ENCODE measurements at places on chromosomes 11 and 22.
A peak's percentile ranks its signal among the peaks of the same experiment; 100 is the strongest.

DNA sequence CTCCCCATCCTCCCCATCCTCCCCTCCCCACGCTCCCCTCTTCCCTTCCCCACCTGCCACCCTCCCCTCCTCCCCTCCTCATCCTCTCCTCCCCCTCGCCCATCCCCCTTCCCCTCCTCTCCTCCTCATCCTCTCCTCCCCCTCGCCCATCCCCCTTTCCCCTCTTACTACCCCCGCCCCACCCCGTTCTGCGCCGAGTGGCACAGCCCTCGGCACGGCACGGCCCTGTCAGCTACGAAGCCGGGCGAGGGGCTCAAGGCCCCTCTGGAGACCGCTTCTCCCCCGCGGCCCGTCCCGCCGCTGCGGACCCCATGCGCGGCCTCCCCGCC lies 449.9 kb downstream of the OPCML start:
- DNase-seq, result no peak

DNA sequence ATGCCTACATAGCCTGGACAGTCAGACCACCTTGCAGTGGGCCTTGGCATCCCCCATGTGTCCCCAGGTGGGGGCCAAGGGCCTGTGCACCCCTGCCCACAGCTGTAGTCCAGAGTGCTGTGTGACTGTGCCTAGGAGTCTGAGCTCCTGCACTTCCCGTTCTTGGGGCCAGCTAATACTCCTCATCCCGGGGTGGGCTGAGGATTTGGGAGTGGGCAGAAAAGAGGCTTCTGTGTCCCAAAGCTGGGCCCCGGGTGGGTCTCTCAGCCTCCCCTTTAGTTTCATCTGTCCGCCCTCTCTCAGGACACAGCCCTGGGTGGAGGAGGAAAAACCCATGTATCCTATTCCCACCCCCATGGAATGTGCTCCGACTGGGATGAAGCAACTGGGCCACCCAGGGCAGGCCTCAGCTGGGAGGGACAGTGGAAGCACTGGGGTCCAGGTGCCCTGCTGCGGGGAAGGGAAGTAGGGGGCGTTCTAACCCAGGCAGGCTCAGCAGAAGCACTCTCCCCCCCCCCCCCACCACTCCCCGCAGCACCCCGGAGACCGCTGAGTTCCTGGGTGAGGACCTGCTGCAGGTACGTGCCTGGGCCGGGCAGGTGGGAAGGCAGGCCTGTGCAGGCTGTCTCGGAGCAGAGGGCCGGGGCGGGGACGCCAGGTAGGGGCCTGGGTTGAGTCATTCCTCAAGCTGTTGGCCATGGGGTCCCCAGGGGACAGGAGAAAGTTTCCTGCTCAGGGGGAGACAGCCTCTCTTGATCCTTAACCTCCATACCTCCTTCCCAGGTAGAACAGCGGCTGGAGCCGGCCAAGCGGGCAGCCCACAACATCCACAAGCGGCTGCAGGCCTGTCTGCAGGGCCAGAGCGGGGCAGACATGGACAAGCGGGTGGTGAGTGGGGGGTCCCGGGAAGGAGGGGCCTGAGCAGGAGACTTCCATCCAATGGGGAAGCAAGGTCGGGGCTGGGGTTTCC lies 1.4 kb downstream of the SH3BP1 start:
- DNase-seq, result no peak

DNA sequence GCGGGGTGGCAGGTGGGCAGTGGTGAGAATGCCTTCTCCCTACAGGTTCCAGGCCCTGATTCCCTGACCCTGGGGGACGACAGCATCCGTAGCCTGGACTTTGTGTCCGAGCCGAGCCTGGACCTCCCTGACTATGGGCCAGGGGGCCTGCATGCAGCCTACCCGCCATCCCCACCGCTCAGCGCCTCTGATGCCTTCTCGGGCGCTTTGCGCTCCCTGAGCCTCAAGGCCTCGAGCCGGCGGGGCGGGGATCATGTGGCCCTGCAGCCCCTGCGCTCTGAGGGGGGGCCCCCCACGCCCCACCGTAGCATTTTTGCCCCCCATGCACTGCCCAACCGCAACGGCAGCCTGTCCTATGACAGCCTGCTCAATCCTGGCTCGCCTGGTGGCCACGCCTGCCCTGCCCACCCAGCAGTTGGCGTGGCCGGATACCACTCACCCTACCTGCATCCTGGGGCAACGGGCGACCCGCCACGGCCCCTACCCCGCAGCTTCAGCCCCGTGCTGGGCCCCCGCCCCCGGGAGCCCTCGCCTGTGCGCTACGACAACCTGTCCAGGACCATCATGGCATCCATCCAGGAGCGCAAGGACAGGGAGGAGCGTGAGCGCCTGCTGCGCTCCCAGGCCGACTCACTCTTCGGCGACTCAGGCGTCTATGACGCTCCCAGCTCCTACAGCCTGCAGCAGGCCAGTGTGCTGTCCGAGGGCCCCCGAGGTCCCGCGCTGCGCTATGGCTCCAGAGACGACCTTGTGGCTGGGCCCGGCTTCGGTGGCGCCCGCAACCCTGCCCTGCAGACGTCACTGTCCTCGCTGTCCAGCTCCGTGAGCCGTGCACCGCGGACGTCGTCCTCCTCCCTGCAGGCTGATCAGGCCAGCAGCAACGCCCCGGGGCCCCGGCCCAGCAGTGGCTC lies 7.9 kb downstream of the CCDC188 start:
- no peak for DNase-seq

- DNase-seq, result no peak
These were observed 140.8 kb downstream of the TBC1D22A start for GRCh38 chr22:46902998-46903916.

DNA sequence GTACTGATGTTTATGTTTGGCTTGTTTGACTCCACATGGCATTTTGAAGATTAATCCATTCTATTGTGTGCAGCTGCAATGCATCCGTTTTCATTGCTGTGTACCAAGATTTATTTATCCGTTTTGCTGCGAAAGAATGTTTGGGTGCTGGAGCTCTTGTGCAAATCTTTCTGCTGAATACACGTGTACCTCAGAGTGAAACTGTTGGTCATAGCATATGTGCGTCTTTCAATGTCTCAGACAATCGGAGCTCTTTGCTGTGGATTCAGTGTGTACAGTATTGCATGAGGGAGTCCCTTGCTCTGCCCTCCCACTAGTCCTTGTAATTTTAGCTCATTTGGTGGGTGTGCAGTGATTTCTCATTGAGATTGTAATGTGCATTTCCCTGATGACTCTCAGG lies 545.4 kb downstream of the TBC1D22A start:
- DNase-seq, result no peak

DNA sequence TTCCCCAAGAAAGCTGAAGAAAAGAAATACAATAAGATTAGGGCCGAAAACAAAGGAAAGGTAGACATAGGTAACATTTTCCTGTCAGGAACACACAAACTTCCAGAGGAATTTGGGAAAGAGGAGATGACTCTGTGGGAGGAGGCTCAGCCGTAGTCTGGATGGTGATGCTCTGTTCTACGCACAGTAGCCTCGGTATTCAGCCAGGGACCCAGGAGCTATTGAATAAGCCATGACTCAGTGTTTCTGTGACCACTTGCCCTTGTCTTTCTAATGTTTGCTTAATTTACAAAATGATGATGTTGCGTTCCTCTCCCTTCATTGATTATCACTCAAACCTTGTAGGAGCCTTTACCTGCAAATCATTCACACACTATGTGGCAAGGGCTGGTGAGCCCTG lies 745.0 kb downstream of the NTM start:
- no peak for DNase-seq

DNA sequence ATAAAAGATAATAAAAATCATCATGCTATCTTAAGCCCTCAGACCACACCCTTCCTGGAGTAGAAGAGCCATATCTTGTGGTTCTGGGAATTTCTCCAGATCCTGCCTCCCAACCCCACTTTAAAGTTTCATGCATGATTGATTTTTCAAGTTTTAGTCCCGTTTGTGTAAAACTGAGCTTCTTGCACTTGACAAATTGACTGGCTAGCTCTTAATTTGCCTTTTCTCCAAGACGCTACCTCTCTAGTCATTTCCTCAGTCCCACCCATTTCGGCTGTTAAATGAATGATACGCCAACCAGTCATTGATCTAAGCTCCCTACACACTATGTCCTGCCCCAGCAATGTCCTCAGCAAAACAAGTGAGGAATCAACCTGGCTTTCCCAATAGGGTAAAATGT lies 71.8 kb upstream of the TEAD1 start:
- DNase-seq, result no peak

GRCh38 chr11:94100253-94100652 lies 28.4 kb upstream of the PANX1 start:
- DNase-seq, result no peak

GRCh38 chr11:16184588-16184987 lies 171.8 kb downstream of the SOX6 start:
- DNase-seq, result no peak

- DNase-seq, result no peak
These were observed 25.0 kb downstream of the MN1 start for GRCh38 chr22:27776650-27776958.

GRCh38 chr11:69915151-69915500 lies 95.9 kb upstream of the FGF3 start:
- no peak for DNase-seq

- DNase-seq, result no peak
These were observed 72.9 kb upstream of the WNT7B start for GRCh38 chr22:46049726-46050450.

DNA sequence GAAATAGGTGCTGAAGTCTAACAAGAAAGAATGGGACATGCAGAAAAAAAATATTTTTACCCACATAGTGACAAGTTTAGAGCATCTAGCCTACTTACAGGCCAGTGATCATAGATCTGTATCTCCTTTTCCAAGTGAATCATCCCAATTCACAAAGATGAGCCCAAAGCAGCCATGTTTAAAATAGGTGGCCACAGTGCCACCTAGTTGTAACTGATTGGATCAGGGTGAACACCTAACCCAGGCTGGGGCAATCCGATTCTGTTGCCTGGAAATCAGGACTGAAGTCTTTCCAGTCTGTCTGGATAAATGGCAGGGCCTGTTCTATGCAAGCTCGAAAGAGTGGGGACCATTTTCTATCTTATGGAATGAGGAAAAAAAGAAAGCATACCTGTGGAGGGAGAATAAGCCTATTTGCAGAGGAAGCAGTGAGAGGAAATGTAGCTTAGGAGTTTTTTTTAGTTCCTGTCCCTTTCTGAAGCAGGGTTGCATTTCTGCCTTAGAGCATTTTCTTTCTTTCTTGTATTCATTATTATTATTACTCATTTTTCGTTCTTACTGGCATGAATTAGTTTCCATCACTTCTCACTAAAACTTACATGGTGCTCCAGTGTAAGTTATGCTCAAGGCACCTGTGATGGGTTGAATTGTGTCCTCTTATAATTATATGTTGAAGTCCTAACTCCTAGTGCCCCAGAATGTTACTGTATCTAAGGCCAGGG lies 113.2 kb upstream of the RAG2 start:
- DNase-seq, result no peak

GRCh38 chr11:33935461-33936456 lies 43.9 kb upstream of the LMO2 start:
- DNase-seq, result no peak

GRCh38 chr22:27896245-27896644 lies 22.8 kb downstream of the PITPNB start:
- no peak for DNase-seq

GRCh38 chr22:29380032-29380781 lies 8.2 kb downstream of the AP1B1 start:
- DNase-seq, result no peak

DNA sequence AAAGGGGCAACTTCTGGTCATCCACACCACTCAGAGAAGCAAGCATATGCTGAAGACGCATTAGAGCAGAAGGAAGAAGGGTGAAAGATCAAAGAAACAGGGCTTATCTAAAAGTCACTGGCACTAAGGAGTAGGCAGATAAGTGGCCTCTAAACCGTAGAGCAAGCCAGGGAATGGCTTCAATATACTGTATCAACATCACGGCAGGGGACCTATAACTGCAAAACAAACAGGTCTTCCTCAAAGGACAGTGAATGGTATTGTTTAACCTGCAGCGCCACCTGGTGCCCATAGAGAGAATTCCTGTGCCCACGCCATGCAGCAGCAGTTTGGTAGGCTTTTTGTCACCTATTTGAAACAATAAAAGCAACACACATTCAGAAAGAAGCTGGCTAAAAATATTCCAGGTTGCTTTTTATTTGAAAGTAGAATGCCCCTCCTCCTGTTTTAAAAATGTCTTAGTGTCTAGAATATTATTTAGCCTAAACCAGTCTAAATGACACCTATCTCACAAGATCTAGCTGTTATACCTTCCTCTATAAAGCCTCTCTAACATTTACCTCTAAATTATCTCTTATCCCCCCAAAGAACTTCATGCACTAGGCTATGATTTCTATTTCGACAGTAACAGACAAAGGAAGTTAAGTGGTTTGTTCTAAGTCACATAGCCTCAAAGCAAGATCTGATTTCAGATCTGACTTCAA lies 21.8 kb downstream of the SNX19 start:
- DNase-seq, result peak; percentile 78

- DNase-seq, result no peak
These were observed 8.9 kb upstream of the CLDN5 start for GRCh38 chr22:19533049-19533626.

GRCh38 chr22:25062386-25063085 lies 110.0 kb downstream of the KIAA1671 start:
- no peak for DNase-seq

DNA sequence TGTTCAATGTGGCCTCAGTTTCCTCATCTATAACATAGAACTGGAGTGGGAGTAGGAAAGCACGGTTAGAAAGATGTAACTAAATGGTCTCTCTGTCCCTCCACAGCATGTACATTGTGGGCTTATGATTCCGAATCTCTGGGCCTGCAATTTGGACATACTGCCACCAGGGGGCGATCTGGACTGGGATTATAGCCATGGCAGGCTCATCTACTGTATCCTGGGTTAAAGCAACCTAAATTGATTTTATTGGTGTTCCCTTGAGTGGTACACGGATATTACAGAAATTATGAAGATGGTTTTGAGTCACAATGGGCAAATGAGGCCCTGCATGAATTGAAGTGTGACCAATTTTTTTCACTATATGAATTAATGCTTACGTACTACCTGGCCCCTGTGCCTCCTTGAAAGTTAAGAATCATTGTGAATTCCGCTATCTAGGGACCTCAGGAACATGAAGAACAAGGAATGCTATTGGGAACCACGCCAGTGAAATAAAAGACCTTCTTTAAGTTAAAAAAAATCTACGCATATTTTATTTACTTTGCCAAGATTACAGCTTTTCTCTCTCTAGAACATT lies 32.9 kb downstream of the TST start:
- peak; percentile 0 for DNase-seq

- DNase-seq, result no peak
These were observed 48.8 kb downstream of the FBLN1 start for GRCh38 chr22:45551310-45552016.

DNA sequence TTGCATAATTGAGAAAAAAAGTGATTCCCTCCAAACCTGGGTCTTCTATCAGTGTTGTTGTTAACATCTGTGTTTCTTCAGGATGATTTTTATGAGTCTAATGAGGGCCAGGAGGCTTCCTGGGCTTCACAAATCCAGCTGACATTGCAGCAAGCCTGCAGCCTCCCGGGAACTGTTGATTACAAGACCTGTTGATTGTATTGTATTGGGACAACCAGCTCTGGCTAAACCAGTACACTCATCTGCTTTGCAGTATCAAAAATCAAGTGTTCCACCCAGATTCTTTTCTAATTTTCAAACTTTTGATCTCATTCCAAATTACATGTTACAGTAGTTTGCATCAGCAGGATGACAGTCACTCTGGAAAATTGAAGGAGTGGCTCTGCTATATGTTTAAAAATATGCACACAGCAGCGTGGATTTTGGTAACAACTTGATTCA lies 16.1 kb upstream of the PRSS23 start:
- DNase-seq, result no peak

GRCh38 chr22:26463101-26463661 lies 20.4 kb downstream of the HPS4 start:
- DNase-seq, result no peak
